ENCODE measurements at places on chromosomes 3 and 15.

DNA sequence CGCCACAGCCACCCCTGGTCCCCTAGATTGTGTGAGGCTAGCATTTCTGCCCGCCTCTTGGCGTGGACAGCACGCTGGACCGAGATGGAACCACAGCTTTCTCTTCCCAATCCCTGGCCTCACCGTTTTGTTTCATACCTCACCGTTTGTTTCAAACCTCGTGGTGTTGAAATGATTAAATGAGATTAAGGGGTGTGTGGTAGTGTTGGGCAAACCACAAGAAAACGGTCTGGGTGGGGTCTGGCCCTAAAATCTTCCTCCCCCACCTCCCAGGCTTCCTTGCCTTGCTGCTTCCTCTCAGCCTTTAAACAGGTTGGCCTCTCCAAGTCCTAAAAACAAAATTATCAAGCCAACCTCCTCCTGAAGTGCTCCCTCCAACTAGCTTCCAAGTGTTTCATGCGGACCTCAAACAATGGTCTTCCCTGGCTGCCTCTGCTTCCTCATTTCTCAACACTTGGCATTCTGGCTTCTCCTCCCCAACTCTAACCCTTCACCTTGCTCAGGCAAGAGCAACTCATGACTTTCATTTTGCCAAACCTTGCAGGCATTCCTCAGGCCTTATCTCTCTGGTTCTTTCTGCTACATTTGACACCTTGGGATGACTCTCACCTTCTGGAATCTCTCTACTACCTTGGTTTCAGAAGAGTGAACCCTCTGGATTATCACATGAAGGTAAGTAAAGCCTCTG, 1.4 kb upstream of the ATP13A3 start:
- no peak for DNase-seq

DNA sequence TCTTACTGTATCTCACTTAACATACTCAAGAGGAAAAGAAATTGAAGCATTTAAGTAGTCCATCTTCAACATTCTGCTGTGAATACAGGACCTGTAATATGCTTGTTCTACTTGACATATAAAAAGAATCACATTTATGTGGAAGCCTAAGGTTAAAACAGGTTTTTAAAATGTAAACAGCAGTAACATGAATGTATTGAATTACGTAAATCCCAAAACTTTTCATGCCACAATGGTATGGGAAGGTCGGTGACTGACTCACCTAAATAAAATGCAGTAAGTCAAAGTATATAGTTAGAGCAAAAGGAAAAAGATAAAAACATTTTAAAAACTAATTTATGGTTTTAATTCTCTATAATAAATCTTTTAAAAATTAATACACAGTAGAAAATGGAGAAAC, 115.7 kb upstream of the TJP1 start:
- no peak for DNase-seq

DNA sequence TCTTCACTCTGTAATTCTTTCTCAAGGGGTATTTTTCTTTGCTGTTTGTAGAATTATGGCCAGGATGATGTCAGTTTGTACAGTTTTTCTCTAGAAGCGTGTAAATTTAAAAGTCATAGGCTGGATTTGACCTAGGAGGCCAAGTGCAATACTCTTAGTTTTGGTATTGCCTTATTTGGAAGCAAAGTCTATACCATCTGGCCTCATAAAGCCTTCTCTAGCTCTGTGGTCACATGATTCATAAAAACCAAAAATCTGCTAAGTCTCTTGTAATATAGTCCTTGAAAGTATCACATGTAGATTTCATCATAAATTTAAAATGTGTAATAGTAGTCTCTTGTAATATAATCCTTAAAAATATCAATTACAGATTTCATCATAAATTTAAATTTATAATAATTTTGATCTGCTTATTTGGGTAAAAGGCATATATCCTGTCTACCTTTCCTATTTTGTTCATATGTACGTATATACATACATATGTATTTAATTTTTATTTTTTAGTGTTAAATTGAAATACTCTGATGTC, 25.6 kb downstream of the TEX9 start:
- DNase-seq = no peak

DNA sequence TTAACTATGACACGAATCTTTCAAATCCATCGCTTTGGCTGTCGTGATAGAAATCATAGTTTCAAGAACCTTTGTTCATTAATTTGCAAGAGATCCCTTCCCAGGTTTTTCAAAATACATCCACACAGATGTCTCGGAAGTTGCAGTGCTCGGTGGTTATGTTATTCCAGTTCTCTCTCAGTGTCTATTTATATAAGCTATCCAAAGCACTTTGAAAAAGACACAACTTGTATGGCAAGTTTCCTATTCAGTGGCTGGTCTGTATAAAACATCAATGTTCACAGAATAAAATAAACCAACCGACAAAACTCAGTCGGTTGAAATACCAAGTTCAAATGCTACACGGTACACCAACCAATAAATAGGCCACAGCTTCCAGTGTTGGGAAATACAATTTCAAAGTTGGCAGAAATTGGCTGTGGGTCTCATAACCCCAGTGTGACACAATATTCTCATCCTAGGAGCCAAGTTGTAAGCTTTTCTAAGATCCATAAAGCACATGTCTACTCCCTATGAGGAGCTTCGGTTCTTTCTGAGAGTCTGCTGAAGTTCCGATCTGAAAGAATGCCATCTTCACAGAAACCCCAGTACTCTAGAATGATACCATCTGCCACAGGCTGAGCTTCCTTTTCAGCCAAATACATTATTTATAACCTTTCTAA, 23.7 kb downstream of the SATB1 start:
- no peak for DNase-seq

Measured in activated T-cell treated with anti-CD3 and anti-CD28 coated beads, Interleukin-2, amount 50 U/mL, for 4 hours (primary cell).